ENCODE measurements at places on chromosomes 5 and 9. TPM values are rescaled to one million over a fixed set of nuclear protein-coding genes. Genes with fewer than 3 reads are reported as not detected.

- DNase-seq = peak; percentile 63
Observed at GRCh38 chr5:151699071-151699901, 12.6 kb upstream of the SPARC start.

The DENND4C gene
- polyA plus RNA-seq = 46.8 TPM

The PCDHA10 gene
- polyA plus RNA-seq = 2.1 TPM

GRCh38 chr5:115738830-115739229, 77.6 kb downstream of the CDO1 start:
- DNase-seq = no peak

The SLC1A1 gene
- polyA plus RNA-seq = 22.2 TPM

DNA sequence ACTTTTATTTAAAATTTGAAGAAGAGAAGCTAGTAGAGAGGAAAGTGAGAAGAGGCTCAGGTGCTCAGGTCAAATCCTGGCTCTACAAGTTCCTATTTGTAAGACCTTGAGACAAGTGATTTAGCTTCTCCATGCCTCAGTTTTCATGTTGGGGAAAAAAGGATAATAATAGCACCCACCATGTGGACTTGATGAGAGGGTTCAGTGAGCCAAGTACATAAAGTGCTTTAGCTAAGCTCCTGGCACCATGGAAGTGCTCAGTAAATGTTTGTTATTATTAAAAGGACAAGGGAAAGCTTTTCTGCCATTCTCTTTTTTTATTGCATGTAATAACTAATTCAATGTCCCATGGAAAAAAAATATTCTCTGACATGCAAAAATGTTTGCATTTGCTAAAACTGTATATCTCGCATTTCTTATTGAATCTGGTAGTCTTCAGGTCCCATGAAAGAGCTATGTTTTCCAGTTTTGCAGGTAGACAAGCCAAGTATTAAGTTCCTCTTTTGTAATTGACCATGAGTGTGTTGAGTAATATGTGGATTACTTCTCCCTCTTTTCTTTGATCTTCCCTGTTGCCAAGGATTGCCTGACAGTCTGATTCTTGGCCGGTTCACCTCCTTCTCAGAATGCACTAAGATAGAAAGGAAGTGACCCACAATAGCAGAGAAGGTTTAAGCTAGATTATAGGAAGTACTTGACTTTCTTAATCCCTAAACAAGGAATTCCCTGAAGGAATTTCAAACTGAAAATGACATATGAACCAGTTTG, 45.6 kb upstream of the TRIM32 start:
- DNase-seq = no peak

GRCh38 chr9:27125030-27125429, 16.0 kb downstream of the TEK start:
- peak; percentile 58 for DNase-seq

GRCh38 chr5:147892696-147893296, 13.5 kb downstream of the C5orf46 start:
- no peak for DNase-seq

GRCh38 chr5:133917785-133918184, 50.6 kb downstream of the C5orf15 start:
- no peak for DNase-seq

DNA sequence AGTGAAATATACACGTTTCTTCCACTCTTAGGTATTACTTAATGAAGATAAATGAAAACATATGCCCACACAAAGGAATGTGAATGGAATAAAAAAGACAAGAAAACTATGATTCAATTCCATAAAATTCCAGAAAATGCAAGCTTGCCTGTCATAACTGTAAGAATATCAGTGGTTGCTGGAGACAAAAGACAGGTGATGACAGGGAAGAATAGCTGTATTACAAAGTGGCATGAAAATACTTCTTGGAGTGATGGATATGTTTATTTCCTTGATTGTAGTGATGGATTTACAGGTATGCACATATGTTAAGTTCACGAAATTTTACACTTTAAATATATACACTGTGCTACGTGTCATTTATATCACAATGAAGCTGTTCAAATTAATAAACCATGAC, 553.3 kb downstream of the HTR1A start:
- DNase-seq = no peak

GRCh38 chr5:5886812-5887486, 464.5 kb downstream of the ICE1 start:
- no peak for DNase-seq

DNA sequence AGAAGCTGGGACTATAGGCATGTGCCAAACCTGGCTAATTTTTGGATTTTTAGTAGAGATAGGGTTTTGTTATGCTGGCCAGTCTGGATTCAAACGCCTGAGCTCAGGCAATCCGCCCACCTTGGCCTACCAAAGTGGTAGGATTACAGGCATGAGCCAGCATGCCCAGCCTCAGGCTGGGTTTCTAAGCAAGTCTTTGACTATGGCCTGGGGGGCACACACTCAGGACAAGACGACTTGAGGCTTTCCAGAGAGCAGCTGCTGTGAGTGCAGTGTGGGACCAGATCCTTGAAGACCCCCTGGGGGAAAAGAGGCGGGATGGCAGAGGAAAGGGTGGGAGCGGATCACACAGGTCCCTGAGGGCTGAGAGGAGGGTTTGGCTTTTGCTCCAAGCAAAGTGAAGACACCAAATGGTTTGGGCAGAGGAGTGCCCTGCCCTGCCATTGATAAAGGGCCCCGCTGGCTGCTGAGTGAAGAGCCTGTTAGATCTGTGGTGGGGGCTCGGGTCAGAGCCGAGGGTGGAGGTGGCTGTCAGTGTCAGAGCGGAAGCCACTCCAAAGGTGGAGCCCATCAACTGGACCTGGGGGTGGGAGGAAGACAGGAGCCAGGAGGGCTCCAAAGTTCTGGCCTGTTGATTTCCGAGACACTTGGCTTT, 46.8 kb upstream of the FUBP3 start:
- DNase-seq = no peak

The ORM2 gene
- polyA plus RNA-seq = not detected

- no peak for DNase-seq
Observed at GRCh38 chr5:1666221-1666620, 133.4 kb downstream of the MRPL36 start.

GRCh38 chr5:166427211-166427610, 1864.2 kb upstream of the WWC1 start:
- no peak for DNase-seq

The FAM151B gene
- 2.5 TPM for polyA plus RNA-seq

The SNAPC4 gene
- 9.5 TPM for polyA plus RNA-seq

The SHB gene
- polyA plus RNA-seq = 14.5 TPM

The PTGER4 gene
- 14.3 TPM for polyA plus RNA-seq
